H7 (cell line): ENCODE measurements at places on chromosomes 2 and 18. TPM values are rescaled to one million over a fixed set of nuclear protein-coding genes. Genes with fewer than 3 reads are reported as not detected.

The CYP1B1 gene
- 7.3 and 9.2 TPM in 2 replicates for total RNA-seq

The GAREM2 gene
- total RNA-seq = 7.2 and 9.5 TPM in 2 replicates

The SCG2 gene
- 2.5 and 3.4 TPM in 2 replicates for total RNA-seq

DNA sequence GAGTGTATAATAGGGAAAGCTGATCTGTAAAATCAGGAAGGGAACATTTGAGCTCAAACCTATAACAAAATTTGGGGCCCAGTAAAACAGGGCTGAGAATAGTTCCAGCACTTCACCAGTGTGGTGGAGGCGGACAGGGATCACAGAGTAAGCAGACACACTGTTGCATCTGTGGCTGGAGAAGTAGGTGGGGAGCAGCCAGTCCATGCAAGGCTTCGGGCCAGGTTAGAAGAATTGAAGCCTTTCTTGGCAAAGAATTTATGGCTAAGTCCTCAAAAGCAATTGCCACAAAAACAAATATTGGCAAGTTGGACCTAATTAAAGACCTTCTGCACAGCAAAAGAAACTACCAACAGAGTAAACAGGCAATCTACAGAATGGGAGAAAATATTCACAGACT is 93.8 kb upstream of the ZBTB14 start:
- no peak for DNase-seq

DNA sequence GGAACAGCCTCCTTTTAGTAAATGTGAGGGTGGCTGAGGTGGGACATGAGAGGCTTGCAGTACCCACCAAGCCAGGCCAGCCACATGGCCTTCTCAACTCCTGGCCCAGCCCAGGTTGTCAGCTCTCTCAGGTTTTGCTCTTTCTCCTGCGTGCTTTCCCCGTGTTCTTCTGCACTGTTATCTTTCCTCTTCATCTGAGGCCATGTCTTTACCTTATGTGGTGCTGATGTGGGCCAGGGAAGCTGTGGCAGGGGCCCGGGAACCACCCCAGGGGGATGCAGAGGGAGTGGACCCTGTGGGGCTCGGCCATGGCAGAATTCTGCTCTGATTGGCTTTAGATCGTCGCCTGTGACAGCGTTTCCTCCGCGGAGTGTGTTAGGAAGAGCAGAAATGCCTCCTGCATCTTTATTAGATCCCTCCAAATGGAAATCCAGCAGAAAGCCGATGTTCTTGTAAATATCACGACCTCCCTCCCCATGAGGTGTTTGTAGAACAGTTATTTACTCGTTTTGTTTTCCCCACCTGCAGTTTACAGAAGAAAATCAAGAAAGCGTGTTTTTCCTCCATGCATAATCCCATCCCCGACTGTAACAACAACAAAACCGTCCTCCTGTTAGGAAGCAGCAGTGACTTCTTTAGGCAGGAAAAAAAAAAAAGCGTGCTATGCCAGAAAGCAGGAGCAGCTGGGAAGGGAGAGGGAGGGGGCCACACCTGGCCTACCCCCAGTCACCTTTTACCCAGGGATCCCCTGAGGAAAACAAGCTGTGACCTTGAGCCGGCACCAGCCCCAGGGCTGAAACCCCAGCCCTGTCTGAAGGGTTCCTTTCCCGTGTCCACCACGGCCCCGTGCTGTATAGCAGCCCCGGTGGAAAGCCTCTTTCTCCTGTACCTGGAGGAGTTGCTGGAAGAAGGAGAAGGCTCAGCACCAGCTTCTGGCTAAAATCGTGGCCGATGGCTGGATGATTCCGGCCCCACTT is 54.8 kb downstream of the HPCAL1 start:
- peak; percentile 59 for DNase-seq

- no peak for DNase-seq
These were observed 33.4 kb downstream of the TRABD2A start for GRCh38 chr2:84847326-84848050.

DNA sequence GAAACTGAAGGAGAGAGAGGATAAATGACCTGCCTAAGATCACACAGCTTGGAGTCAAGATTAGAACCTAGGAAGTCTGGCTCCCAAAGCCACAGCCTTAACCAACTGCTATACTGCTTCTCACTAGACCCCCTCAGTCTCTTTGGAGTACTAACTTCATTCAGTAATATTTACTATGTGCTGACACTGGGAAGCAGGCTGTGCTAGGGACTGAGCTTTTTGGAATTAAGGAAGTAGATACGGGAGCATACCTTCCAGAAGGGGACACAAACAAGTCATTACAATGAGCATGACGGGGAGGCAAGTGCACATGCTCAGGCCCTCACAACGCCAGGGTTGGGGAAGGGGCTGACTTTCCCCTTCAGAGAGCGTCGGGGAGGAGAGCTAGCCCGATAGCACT is 97.7 kb downstream of the INO80D start:
- no peak for DNase-seq

DNA sequence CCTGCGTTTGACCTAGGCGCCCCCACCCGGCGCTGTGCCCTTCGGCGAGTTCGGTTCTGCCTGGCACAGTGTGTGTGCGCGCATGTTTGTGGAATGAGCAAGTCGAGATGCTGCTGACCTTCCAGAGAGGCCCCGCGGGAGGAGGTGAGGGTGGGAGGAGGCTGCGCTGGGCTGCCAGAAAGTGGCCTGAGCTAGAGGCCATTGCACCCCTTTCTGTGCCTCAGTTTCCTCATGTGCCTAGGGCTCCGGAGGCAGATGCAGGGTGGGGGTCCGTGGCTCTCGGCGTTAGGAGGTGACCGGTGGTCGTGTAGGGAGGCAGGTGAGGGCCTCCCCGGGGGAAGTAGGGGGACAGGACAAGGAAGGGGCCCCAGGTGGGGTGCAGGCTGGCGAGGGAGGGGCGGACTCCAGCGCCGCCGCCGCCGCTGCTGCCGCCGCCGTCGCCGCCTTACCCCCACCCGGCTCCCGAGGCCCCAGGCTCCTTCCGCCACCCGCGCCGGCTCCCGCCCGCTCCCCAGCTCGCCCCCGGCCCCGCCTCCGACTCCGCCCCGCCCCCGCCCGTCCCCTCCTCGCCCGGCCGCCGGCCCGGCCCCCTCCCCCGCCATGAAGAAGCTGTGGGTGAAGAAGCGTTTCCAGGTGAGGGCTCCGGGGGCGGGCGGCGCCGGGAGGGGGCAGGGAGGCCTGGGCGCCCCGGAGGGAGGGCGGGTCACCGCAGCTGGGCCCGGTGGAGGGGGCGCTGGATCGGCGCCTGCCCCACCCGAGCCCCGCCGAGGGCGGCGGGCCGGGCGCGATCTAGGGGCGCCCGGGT is 7.0 kb downstream of the SPEG start:
- peak; percentile 100 for DNase-seq
